PC-3 (cell line): ENCODE measurements at places on chromosomes 7 and 10.

GRCh38 chr10:44984671-44985101 lies 6.1 kb upstream of the DEPP1 start:
- no peak for DNase-seq

DNA sequence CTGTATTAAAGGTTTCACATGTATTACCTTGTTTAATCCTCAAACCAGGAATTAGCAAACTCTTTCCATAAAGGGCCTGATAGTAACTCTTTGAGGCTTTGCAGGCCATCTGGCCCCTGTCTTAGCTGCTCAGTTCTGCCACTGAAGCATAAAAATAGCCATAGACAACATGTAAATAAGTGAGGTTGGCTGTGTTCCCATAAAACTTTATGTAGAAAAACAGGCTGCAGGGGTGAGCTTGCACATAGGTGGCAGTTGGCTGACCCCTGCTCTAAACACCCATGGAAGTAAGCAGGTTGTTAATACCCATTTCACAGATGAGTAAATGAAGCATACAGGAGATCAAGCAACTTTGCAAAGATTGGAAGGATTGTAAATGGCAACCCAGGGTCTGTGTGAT lies 1279.2 kb upstream of the AUTS2 start:
- no peak for DNase-seq

- DNase-seq, result no peak
Observed at GRCh38 chr10:48498940-48499510, 105.8 kb downstream of the ARHGAP22 start.

DNA sequence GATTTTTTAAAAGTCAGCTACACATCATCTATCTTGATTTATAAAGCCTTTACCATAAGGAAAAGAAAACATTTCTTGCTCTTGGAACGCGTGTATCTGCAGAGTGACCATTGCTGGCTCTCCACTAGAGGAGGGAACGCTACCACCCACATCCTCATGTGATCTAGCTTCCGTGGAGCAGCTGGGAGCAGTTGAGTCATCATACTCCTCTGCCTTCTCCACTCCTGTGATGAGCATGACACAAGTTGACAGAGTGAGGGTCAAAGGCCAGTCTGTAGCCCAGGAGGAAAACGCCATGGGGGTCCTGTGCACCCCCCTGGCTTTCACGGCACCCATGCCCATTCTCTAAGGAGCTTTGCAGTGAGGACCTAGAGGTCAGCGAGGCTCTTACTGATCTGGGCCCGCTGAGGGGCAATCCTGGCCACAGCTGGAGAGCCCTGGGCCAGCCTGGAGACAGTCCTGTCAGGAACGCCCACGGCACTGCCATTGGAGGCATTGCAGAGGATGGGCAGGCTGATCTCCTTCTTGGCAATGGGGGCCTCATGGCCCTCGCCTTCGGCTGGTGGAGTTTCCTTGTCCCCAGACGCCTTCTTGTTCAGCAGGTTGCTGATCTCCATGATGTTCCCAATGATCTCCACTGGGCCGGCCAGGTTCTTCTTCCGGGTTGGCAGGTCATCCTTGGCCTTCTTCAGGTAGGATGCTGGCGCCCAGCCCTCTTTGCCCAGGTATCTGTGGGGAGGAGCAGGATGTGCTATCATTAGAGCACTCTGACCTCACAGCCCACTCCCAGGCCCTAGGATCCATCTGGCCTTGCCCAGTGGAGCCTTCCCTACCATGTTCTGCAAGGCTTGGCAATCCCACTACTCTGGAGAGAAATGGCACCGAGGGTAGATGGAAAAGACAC lies 119.2 kb downstream of the NEURL1 start:
- DNase-seq, result no peak

DNA sequence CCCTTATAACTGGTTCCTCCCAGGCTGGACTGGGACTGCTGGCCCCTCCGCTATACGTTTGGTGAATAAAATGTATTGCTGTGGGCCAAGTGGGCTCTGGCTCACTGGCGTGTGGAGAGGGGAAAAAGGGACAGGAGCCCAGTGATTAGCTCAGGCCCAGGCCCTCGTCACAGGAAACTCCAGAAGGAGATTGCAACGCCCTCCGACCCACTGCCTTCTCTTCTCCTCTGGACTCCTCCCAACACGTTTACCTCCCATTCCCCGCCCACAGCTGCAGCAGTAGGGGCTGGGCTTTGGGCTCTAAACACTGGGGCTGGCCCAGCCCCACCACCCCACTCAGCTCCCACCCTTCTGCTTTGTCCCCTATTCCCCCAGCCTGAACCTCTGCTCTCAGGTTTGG lies 173.9 kb downstream of the NEURL1 start:
- DNase-seq, result no peak

DNA sequence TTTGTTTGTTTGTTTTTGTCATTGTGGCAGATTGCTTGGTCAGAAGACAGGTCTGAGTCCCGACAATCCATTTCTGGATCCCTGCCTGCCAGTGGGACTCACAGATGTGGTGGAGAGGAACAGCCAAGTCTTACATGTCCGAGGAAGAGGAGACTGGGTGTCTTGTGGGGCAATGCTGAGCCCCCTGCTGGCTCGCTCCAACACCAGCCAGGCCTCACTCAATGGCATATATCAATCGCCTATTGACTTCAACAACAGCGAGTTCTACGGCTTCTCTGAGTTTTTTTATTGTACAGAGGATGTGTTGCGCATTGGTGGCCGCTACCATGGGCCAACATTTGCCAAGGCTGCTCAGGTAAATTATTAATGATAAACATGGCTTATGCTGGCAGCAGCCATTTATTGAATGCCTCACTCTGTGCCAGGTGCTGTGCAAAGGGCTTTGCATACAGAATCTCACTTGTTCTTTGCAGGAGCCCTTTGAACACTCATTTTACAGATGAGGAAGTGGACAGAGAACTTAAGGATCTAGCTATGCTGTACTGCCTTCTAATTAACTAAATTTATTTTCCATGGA lies 33.3 kb downstream of the COX15 start:
- no peak for DNase-seq

DNA sequence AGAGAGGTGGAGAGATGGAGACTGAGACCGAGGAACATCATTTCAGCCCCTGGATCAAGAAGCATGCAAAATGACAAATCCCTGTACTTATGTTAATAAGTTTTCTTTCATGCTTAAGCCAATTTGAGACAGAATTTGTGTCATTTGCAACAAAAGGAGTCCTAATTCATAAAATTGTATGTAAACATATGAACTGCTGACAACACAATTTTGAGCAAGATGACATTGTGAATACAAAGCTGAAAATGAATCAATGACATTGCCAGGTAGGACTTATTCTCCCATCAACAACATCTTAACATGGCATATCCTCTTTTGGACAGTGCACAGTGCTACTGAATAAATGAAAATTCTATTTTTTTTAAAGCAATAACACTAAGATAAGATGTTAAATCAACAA lies 264.0 kb downstream of the WDR11 start:
- DNase-seq, result no peak
